ENCODE measurements at places on chromosomes 4 and X.

DNA sequence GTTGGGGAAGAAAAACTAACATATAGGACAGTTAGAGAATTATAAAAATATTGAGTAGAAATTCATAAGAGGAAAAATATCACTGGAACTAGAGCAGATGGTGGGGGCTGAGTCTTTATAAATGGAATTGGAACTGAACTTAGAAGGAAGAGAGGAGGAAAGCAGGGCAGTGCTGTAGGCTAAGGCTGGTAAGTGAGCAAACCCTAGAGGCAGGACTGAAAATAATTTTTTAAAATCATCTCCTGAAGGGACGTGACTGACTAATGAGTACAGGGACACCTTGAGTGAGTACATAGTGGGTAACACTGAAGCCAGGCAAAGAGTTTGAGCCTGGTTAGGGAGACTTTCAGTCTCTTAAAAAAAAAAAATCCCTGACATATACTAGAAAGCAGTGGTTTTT is 63.3 kb downstream of the GALNT7 start:
- DNase-seq, result no peak

- DNase-seq, result no peak
Measured at GRCh38 chr4:4456816-4457578, 70.1 kb downstream of the NSG1 start.

GRCh38 chr4:156223985-156224384 is 270.3 kb upstream of the CTSO start:
- no peak for DNase-seq

- DNase-seq, result no peak
Measured at GRCh38 chrX:115958687-115959359, 211.7 kb upstream of the AGTR2 start.

- DNase-seq, result no peak
Measured at GRCh38 chrX:107682256-107682655, 53.9 kb downstream of the PRPS1 start.

- DNase-seq, result no peak
Measured at GRCh38 chrX:28889591-28890090, 302.4 kb downstream of the IL1RAPL1 start.

DNA sequence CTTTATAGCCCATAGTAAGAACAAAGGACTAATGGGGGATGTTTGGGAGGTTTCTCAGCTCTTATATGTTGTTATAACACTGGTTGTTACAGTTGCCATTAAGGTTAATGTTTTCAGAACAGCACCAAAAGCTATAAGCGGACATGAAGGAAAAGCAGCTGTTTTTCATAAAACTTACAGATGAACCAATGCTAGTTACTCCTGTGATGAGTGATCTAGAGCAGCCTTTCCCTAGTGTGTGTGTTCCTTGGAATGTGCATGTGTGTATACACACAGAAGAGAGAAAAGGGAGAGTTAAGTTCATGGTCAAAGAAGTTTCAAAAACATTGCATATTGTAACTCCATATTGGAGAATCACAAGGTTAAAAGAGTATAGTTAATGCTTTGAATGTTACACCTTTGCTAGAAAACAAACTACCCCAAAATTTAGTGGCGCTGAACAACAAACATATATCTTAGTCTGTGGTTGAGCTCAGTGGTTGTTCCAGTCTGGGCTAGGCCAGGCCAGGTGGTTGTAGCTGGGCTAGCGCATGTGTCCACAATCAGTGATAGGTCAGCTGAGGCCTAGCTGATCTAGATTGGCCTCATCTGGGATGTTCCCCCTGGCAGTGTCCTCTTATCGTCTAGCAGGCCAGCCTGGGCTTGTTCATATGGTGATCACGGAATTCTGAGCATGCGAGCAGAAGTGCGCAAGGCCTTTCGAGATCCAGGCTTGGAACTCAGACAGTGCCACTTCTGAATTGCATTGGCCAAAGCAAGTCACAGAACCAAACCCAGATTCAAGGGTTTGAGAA is 151.0 kb downstream of the NHS start:
- DNase-seq, result no peak

GRCh38 chr4:132592340-132592739 is 556.8 kb upstream of the PCDH10 start:
- DNase-seq, result no peak

- no peak for DNase-seq
Measured at GRCh38 chr4:73648478-73648877, 28.2 kb upstream of the RASSF6 start.

DNA sequence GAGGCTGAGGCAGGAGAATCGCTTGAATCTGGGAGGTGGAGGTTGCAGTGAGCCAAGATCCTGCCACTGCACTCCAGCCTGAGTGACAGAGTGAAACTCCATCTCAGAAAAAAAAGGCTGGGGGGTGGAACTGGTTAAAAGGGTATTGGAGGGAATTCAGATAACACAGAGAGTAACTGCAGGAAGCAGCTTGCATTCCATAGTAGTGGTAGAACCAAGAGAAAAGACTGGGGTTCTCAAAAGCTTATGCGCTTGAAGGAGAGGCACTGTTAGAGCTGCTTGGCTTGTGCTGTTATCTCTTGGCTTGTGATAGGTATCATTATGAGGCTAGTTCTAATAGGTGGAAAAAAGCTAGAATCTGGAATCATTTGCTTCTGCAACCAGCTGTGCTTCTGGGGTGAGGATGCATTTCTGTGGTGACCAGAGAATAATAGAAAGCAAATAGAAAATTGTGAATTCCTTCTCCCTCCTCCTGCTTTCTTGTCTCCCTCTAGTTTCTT is 91.2 kb upstream of the ELOVL6 start:
- DNase-seq, result no peak

- no peak for DNase-seq
Measured at GRCh38 chr4:182554736-182555135, 311.5 kb downstream of the TENM3 start.

GRCh38 chr4:21203416-21203815 is 503.2 kb downstream of the PACRGL start:
- no peak for DNase-seq

DNA sequence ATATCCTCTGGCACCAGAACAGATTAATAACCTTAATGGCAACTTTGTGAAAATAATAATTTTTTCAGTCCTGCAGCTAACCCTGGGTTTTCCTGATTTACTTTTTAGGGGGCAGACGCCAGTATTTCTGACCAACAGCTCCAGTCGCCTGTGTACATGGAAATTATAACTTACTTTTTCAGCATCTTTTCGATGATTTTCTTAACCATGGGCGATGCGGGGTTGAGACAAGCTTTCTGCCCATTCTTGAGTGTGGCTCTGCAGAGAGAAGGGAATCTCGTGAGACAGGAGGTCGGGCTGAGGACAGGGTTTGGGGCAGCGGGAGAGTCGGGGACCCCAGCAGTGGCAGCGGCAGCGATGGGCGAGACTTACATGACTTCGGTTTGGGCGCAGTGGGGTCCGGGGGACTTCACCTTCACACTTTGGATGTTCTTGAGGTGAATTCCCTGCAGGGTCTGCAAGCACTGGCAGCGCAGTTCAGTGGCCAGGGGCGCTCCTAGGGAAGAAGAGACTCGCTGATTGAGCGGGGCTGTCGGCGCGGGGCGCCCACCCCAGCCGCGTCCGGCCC is 484 bp downstream of the CXCL2 start:
- no peak for DNase-seq

GRCh38 chr4:61293707-61294400 is 93.7 kb downstream of the ADGRL3 start:
- no peak for DNase-seq

DNA sequence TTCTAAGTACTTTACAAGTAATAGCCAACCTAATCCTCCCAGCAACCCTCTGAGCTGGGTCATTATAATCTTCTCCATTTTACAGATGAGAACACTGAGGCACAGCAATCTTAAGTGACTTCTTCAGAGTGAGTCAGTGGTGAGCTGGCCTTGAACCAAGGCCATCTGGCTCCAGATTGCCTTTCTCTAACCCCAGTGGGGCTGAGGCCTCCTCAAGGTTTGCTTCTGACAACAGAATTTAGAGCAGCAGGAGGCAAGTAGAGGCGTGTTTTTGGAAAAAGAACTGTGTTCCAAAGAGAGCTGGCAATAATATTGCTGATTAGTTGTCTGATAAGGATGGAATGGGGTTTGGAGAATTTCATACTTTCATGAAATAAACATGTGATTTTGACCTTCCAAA is 41.2 kb downstream of the PIR start:
- DNase-seq, result no peak

GRCh38 chr4:161457311-161457710 is 706.5 kb downstream of the FSTL5 start:
- no peak for DNase-seq

DNA sequence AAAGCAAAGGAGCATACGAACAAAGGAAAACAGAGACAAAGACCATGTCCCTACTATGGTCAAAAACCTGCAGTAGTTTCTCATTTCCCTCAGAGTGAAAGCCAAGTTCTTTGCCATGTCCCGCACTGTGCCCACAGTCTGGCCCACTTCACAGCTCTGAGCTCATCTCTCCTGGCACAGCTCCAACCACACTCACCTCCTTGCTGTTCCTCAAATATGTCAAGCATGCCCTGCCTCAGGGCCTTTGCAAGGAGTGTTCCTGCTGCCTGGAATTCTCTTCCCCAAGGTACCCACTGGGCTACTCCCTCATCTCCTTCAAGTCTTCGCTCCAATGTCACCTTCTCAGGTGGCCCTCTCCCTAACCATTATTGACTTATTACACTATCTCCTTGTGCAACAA is 72.1 kb downstream of the COX18 start:
- DNase-seq, result no peak

DNA sequence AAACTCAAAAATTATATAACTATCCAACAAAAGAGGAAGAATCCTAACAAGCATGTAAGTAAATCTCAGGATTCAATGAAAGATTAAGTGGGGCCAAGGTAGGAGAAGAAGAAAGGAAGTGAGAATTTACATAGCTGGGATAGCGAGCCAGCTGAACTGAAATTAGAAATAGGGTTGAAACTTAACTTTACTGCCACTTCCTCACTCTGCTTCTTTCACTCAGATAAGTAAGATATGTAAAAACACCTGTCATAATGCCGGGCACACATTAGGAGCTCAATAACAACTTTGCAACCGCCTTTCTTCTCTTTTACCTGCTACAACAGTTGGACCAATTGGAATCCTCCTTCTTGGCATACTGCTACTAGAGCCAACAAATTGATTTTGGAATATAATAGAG is 129.4 kb downstream of the CNKSR2 start:
- DNase-seq, result no peak

DNA sequence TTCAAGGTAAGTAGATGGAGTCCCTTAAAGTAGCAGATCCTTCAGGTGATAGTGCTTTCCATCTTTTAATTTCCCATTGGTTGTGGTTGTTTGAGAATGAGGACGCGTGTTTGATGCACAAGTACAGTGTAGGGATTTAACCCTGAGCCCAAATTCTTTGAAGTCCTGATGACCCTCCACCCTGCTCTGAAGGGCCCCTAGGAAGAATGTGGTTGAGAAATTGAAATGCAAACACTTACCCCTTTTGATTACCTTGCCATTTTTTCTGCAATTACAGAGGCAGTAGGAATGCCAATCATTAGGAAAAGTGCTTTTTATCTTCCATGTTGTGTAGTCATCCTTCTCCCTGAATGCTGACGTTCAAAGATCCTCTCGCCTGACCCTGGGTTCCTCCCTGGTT is 112.4 kb downstream of the ZNF518B start:
- DNase-seq, result no peak

DNA sequence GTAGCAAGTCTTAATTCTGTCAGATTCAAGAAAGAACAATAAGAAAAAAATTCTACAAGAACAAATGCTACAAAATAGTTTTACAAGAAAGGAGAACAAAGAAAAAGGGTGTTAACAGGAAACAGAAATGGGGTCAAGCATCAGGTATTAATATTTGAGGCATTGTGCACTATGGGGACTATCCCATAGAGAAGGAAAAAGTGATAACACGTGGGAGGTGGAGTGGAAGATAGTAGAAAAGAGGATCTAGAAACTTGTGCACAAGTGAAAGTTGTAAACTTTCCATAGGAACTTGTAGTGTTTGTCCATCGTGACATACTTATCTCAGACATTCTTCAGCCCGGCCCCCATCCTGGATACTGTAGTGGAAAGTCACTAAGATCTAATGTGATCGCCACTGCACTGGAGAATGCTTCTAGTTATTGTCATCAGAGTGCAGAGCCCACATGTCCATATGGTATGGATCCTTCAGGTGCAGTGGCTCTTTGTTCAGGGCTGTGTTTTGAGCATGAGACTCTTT is 15.4 kb upstream of the NFXL1 start:
- no peak for DNase-seq

- DNase-seq, result no peak
Measured at GRCh38 chrX:136215559-136215958, 35.6 kb downstream of the MAP7D3 start.

DNA sequence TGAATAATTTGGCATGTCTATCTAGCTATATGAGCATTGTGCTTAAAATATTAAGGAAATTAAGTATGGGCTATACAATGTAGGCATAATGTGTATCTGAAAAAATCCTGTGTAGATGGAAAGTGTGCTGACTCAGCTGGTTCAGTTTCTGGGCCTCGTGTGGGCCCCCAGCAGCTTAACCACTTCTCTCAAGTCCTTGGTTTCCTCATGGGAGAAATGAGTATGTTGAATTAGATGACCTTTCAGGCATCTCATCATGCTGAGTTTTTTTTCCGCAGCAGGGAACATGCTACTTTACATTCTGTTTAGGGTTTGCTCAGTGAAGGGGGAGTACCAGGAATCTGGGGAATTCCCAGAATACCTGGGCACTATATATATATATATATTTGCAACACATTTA is 30.5 kb downstream of the RHOH start:
- no peak for DNase-seq

GRCh38 chr4:14478504-14478903 is 523.8 kb upstream of the CPEB2 start:
- no peak for DNase-seq

DNA sequence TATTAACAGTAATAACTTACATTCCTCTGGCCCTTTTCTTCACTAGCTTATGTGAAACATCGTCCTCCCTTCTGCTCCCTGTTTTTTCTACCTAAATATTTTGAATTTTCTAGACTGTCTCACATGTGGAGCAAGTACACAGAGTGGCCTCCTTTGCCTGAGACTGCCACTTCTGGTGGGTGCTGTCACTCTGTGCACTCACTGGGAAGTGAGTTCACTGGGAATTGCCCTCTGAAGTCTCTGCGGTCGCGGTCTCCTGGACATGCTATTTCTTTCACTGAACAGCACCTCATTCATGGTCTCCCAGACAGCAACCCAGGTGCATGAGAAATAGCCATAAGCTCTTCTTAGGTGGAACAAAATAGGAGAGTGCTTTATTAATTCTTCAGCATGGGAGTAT is 1179.7 kb upstream of the ADGRL3 start:
- no peak for DNase-seq

- no peak for DNase-seq
Measured at GRCh38 chr4:65592089-65592488, 78.2 kb downstream of the EPHA5 start.

DNA sequence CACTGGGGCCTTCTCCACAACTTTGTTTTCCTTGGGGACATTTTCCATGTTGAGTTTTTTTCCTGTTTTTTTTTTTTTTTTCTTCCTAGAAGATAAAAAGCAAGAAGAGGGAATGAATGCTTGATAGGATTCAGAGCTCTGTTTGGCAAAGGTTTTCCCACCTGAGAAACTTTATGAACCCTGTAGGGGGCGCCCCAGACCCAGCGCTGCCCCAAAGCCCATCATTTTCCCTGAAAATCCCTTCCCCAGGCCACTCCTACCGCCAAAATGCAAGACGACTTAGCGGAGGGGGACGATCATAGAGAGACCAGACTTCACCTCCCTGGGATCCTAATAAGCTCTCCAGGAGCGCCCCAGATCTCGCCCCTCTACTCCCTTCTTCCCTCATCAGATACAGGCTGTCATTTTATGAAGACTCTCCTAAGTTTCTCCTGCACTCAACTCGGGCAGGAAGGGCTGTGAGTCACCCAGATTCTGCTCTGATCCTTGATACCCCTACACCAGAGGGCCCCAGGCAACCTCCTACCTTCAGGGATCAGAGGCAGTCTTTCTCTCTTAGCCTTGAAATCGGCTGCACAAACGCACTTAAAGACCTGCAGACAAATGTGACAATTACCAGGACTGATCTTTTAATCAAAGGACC is 1.4 kb downstream of the BEX5 start:
- DNase-seq, result no peak

Measured in liver (tissue), 10 donors.